ENCODE measurements at places on chromosomes 5 and 9. TPM values are rescaled to one million over a fixed set of nuclear protein-coding genes. Genes with fewer than 3 reads are reported as not detected.
A peak's percentile ranks its signal among the peaks of the same experiment; 100 is the strongest.

DNA sequence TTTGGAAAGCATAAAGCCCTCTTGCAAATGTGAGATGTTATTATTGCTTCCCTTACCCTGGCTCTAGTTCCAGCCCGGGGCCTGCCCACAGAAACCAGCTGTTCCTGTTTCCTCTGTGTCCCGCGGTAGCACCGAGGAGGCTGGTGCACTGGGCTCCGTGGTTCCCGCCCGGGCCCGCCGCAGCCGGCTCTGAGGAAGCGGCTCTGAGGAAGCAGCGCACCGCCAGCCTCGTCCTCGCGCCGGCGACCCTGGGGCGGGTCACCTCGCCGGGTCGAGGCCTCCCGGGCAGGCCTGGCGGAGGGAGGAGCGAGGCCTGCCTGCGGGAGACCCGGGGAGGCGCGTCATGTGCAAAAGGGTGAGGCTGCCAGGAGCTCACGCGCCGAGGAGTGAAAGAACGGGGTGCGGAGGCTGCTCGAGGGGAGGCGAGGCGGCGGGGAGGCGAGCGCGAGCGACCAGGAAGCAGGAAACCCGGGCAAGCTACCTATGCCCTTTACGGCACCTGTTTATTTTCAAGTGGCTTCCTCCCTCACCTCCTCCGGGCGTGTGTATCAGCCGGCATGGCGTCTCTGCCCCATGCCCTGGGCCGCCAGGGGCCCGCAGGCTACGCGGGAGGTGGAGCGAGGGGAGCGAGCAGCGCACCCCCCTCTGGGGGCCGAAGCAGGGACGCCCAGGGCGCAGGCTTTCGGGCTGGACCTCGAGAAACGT lies 61.3 kb upstream of the MEGF10 start:
- peak; percentile 76 for DNase-seq

DNA sequence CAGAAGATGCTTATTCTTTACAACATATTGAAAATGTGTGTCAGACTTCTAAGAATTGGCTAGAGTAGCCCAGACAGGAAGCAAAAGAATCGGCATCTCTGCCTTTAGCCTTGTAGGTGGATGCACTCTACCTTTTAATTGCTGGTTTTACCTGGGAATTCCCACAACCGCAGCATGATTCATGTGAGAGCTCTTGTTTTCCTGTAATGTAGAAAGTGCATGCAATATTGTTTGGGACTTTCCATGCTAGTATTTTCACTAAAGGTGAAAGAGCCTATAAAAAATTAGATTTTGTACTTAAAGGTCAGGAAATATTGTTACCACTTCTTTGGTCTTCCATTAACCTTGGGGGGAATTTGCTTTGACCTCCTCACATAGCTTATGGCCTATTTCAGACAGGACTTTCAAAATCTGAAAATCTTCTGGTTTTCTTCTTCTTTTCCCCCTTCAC lies 89.8 kb downstream of the NTRK2 start:
- no peak for DNase-seq

DNA sequence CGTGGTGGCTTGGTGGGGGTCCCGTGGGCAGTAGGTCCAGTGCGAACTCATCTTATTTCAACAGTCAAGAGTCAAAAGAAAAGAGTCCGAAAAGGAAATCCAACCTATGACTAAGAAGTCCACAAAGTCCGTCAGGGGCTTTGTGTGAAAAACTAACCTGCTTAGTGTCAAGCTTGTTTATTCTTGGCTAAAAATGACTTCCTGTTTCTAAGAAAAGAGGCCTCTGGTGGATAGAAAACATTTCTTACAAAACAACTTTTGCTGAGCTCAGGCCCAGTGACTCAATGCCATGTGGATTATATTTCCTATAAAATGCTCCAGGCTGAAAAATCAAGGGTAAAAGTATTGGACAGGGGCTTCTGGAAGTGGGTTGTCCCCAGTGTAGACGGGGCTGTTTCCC lies 105.9 kb downstream of the GADD45G start:
- no peak for DNase-seq

- no peak for DNase-seq
Measured at GRCh38 chr9:108536836-108537601, 318.8 kb downstream of the ACTL7B start.

Gene OSMR
- 9.9 TPM for total RNA-seq

- DNase-seq = no peak
Measured at GRCh38 chr9:98038958-98039357, 17.6 kb upstream of the NANS start.

- DNase-seq = no peak
Measured at GRCh38 chr9:18297056-18297841, 176.7 kb upstream of the ADAMTSL1 start.

All from left ventricle myocardium superior (tissue), 1 donor.